ENCODE measurements at places on chromosomes 4 and X.
A peak's percentile ranks its signal among the peaks of the same experiment; 100 is the strongest.

GRCh38 chr4:108427946-108428485, 192.4 kb upstream of the RPL34 start:
- no peak for DNase-seq

DNA sequence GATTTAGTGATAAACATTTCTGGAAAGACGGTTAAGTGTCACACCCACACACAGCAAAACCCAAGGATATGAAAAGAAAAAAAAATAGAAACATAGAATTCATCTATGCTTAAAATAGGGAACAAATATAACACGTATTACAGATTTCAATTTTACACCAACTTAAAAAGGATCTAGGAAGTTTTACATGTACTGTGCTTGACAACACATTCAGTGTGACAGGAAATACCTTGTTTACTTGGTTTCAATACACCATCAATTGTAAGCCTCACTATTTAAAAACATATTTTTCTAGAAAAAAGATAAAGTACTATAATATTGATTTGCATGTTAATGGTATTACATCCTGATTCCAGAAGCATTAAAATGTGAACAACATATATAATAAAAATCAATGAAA, 77.0 kb upstream of the SPRY1 start:
- no peak for DNase-seq

GRCh38 chr4:161133586-161134276, 1030.1 kb downstream of the FSTL5 start:
- no peak for DNase-seq

DNA sequence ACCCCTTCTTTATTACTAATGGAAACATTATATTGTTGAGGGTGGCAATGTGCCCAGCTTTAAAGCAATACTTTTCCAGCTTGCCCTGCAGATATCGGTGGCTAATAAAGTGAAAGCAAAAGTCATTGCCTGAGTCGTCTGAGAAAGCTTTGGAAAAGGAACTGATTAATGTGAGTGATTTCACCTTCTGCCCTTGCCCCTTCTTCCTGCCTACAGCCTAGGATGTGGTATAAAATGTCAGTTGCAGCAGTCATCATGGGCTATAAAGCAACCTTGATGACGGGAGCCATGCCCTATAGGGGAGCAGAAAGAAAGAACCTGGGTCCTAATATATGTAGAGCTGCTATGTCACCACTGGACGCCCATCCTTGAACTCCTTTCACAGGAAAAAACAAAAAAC, 132.4 kb upstream of the USP9X start:
- no peak for DNase-seq

- DNase-seq = no peak
Observed at GRCh38 chr4:83932750-83933391, 397.0 kb downstream of the GPAT3 start.

GRCh38 chr4:40524366-40525041, 105.2 kb downstream of the RBM47 start:
- DNase-seq = no peak

DNA sequence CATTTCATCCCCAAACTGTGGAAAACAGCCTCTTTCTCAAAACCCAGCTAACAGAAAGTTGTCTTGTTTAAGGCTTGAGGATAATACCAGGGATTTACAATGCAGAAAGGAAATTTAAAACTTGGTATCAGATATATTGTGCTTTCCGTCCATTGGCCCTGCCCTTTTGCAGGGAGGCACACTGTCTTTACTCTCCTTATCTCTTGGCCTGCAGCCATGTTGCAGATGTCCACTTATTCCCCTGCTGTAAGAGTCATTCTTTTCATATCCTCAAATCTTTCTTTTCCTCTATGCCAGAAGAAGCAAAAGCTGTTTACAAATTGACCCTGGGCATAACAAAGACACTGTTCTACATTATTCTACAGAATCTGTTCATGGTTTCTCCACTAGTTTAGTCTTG, 75.6 kb upstream of the DYNLT3 start:
- DNase-seq = no peak

DNA sequence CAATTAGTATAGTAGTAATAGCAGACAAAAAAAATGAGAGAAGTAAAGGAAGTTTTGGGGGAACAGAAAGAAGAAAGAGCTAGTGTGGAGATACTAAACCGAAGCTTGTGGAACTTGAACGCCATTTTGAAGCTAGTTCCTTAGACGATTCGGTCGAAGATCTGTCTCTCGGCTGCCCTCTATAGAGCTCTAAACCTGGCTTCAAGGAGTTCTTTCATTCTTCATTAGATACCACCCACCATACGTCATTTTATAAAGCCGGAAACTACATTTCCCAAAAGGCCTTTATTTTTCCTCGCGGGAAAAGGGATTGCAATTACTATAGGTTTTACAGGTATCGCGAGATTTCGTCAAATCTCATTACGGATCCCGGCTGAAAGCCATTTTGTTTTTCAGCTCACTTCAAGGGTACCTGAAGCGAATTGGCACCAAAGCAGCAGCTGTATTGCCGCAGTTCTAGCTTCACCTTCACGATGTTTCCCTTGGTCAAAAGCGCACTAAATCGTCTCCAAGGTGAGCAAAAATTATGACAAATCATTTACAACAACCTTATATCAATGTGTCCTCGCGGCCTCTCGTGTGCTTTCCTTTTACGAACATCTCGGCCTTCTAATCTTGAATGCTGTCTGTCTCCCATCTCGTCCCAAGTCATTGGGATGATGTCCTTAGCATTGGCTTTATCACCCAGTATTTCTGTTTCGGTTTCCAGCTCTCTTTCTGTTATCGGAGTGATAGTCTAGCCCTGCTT, at the start of gene COX7B:
Gene COX7B (plus strand): TSS at position 388 of the 748 bp plus-strand sequence. CDS start 86 bp downstream, at position 474.
- peak; percentile 93 for DNase-seq

GRCh38 chrX:99383786-99384185, 1026.3 kb downstream of the PCDH19 start:
- DNase-seq = no peak

DNA sequence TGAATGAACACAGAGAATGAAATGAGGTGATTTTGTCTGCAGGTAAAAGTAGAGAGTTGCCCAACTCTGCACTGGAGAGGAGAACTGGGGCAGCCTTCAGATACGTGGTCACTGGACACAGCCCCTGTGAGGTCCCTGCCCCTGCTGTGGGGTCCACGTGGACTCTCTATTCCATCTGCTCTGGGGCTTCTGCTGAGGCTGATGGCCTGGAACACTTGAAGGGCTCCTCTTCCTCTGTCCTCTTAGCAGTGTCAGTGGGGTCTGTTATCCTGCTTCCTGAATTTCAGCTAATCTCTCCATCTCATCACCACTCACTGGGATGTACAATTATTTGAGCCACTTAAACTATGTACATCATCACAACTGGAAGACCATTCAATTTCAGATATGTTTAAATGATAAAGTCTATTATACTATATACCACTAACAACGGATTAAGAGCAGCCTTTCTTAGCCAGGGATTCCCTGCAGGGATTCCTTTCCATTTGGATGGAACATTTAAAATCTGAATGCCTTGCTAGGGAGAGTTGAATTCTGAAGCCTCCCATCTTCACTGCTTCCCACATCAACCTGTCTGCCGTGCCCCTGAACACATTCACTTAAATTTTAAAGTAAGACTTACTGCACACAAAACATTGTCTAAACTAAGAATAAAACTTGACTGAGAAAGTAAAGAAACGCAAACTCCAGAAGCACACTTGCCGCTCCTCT, 74.0 kb downstream of the CC2D2A start:
- DNase-seq = no peak

DNA sequence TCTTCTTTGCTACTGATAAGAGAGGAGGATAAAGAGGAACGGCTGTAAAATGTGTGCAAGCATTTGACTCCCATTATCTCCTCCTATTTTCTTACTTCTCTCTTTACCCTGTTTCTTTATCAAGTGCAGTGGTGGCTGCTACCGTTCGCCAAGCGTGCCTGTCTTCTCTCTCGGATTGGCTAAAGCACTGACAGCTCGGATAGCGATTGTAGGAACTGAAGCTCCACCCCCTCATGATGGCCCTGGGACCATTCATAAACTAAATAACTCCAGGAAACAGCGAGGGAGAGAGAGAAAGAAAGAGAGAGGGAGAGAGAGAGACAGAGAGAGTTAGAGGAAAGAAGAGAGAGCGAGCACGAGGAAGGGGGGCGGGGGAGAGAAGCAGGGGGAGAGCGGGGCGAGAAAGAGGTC, 305 bp upstream of the MAB21L2 start:
- peak; percentile 92 for DNase-seq

DNA sequence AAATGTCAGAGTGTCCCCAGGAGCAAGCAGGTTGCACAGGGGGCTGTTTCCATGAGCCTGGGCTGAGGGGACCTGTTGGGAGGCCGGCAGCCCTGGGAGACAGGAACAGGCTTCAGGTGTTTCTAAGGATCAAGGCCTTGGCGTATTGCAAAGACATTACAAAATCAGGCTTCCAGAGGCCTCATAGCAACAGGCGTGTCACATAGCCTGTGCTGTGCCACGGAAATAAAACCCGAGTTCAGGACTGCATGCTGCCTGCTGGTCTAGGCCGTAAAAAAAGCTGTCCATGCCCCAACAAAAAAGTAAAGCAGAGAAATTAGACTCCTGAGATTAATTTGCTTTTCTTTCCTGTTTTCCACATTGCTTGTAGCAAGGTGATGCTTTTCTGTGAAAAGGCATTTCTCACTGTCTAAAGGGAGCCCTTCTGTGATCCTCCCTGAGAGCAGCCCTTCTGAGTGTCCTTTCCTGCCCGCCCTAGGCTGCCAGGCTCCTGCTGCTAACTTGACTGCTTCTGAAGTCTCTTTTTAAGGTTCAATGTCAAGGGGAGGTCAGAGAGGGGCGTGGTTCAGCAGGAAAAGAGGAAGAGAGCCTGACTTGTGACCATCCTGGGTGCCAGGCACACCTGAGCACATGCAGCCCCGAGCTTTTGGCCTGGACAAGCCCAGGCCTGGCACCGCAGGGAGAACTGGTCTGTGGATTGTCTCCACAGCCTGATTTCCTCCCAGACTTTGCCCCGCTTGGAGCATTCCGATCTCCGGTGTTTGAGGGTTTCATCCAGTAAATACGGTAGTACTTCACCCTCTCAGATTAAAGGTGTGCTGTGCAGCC, 21.3 kb downstream of the SHROOM2 start:
- DNase-seq = no peak

DNA sequence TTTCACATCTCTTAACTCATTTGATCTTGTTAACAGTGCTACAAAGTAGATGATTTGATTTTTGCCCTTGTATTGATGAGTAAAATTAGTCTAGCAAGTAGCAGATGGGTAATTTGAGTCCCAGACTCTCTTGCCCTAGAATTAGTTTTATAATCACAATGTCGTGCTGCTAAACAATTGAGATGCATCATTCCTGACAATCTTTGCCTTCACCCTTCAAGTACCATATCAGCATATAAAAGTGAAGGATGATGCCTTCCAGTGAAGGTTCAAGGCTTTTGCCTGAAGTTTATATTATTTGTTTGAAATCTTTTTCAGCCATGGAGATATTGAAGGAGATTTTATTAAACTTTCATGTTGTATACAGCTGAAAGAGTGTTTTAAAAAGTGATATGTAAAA, 141.4 kb downstream of the GRID2 start:
- DNase-seq = no peak

GRCh38 chrX:31213941-31214340, 142.1 kb upstream of the FTHL17 start:
- DNase-seq = no peak

DNA sequence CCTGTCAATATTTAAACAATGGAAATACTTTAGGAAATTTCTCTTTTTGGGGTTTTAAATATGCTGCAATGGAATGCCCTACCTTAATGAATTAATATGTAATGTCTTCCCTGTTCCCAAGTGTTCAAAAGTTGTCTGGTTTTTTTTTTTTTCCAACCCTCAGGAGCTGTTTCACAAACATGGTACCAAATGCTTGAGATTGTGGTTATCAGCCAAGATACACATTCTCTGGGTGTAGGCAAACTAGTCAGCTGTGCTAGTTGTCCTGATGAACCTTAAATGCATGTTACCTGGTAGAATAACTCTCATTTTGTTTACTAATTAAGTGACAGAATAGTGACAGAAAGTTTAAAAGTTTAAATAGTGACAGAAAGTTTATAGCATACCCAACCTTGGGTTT, 50.7 kb downstream of the FHL1 start:
- no peak for DNase-seq

GRCh38 chr4:138938366-138938690, 77.3 kb upstream of the NOCT start:
- DNase-seq = peak; percentile 41

GRCh38 chrX:87621697-87622096, 104.1 kb downstream of the KLHL4 start:
- no peak for DNase-seq

- DNase-seq = no peak
Observed at GRCh38 chr4:180840142-180840541, 1403.1 kb upstream of the TENM3 start.

DNA sequence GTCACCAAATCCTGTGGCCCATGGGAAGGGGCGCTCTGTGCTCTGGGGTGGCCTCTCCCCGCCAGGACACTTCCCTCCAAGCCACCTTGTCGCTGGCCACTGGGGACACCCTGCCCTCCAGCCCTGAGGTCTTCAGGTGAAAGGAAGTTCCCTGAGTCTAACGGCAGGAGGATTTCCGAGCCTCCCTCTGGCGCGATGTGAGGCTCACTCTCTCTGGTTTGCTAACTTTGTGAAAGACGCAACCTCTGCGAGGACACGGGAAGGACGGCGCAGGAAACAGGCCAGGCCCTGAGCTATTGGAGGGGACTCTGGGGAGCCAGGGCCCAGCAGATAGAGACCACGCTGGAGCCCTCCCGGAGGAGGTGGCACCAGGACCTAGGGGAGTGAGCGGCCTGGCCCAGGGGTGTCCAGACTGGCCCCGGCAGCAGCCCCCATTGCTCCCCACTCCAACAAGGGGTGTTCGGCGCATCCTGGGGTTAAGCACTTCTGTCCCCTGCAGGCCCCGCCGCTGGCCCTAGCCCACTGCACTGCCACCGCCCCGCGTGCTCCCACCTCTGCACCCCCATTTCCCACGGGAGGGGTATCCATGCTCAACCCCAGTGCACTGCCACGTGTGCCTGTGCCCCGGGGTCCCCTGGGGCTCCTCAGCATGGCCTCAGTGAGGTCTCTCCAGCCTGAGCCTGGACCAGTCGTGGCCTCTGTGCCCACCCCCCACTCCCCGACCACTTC, 72.2 kb upstream of the MXD4 start:
- DNase-seq = no peak

DNA sequence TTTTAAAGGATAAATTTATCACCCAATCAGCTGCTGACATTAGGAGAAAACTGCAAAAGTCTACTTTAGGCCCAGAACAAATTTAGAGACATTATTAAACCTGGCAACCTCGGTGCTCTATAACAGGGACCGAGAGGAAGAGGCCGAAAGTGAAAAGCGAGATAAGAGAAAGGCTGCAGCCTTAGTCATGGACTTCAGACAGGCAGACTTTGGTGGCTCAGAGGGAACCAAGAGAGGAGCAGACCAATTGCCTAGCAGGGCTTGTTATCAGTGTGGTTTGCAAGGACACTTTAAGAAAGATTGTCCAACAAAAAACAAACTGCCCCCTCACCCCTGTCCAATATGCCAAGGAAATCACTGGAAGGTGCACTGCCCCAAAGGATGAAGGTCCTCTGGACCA, 12.8 kb upstream of the UGT2B10 start:
- DNase-seq = no peak

DNA sequence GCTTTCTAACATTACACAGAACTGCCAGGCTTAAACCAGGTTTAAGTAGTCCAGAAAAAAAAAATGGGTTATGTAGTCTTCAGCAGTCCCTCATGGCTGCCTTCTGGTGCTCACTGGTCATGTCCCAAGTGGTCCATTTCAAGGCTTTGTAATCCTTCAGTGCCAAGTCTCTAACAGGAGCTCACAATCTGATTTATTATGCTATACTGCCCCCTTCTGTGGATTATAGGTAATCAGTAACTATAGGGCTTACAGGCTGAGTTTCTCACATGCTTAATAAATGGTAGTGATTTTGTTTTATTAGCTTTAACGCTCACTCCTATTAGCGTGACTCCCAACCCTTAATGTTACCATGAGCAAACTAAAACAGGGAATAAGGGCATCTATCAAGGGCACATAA, 92.5 kb upstream of the EDA2R start:
- peak; percentile 28 for DNase-seq
